ENCODE measurements at places on chromosomes 5 and 9.

- DNase-seq: no peak
These were observed 311.4 kb downstream of the TLE4 start for GRCh38 chr9:79883073-79883645.

DNA sequence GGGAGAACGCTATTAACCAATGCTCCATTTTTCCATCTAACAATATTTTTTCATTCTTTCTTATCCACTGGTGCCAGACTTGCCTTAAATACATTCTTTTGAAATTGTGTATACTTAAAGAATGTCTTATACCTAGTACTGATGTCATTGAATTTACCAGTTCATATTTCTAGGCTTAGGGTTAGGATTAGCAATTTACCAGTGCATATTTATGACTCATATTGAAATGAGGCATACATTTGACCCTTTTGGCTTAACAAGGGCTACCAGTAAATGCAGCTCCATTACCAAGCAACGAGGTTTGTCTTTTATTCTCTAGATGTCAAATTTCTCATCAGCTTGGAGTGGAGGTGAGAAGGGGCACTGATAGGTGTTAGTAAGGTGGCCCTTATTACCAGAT lies 89.5 kb downstream of the CDH9 start:
- DNase-seq: peak; percentile 30

GRCh38 chr5:155082401-155082800 lies 68.8 kb downstream of the KIF4B start:
- DNase-seq: peak; percentile 91

DNA sequence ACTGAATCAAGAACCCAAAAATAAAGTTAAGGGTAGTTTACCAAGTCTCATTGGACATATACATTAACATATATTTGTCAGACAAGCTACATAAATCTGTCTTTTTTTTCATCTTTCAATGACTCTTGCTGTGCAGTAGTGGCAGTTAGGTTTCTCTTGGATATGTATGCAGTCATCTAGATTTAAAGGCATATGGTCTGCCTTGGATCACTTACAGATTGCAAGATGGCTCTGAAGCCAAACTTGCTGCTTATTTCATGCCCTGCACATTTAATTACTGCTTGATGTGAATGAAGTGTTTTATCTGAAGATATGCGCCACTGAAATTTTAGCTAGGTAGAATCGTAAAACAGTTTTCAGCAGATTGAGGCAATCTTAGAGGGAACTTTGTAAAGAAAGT lies 18.6 kb upstream of the MAN2A1 start:
- DNase-seq: no peak

DNA sequence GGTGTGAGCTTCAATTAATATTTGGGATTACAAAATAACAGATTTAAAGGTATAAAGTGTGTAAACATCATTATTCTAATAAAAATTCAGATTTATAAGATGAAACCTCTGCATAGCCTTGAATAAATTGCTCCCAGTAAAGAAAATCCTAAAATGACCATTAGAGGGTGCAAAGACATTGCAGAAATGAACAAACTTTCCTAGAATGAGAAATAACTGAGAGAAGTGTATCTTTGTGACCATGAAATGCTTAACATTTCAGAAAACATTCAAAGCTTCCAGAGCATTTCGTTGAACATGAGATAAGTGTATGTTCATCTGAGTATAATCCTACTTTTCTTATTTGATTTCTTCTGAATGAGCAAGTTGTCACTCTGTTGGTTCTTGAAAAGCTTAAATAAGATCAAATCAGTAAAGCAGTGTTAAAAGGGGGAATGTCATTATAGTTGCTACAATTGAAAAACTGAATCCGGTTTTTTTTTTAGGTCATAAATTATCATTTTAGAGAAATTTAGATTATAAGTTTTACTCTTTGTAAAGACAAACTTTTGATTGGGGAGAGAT lies 24.7 kb upstream of the NUDT12 start:
- peak; percentile 41 for DNase-seq

DNA sequence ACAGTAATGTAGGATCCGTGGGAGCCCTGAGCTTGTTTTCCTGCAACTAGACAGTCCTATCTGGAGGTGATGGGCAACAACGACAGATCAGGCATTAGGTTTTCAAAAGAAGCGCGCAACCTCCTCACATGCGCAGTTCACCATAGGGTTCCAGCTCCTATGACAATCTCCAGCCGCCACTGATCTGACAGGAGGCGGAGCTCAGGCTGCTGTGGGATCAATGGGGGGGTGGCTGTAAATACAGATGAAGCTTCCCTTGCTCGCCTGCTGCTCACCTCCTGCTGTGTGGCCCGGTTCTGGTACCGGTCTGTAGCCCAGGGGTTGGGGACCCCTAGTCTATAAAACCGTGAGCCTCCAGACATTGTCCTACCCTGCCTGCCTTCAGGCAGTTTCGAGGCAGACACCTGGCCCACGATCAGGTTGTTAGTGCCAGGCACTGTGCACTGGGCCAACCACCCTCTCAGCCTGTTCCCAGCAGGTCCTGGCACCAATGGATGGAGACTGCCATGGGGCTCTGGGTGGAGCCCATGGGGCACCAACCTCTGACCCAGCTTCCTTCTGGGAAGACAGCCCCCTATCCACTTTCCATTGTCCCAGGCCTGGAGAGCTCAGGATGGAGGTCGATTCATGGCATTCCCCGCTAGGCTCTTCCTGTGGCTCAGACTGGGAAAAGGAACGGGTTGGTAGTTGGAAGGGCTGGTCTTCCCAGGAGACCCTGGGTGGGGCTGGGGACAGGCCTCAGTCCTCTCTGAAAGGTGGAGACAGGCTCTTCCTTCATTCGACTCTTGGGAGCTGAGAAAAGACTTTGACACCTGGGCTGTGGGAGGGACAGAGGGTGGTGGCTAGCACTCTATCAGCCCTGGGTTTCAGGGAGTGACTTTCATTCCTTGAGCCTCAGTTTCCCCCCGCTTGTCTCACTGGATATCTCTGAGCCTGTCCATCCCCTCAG lies 1.7 kb downstream of the ENDOG start:
- no peak for DNase-seq

- DNase-seq: no peak
These were observed 1809.2 kb upstream of the ACO1 start for GRCh38 chr9:30575218-30575617.

- DNase-seq: no peak
These were observed 137.9 kb downstream of the GABBR2 start for GRCh38 chr9:98570663-98571440.

DNA sequence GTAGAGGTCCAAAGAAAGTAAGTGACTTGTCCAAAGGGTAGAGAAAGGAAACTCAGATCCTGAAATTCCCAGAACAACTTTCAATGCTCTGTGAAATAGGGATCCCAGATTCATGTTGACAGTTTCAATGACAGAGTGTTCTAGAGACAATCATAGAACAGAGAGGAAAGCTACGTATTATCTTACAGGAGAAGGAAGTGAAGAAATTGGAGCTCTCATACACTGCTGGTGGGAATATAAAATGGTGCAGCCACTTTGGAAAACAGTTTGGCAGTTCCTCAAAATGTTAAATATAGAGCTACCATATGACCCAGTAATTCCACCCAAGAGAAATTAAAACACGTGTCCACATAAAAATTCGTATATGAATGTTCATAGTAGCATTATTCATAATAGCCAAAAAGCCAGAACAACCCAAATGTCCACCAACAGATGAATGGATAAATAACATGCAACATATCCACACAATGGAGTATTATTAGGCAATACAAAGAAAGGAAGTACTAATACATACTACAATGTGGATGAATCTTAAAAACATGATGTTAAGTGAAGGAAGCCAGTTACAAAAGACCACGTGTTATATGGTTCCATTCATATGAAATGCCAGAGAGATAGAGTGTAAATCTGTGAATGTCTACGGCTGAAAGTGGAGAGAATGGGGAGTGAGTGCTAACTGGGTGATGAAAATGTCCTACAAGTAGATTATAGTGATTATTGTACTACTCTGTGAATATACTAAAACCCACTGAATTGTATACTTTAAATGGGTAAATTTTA lies 197.1 kb downstream of the NTRK2 start:
- no peak for DNase-seq

Data from bronchial epithelial cell (primary cell).